PC-3 (cell line): ENCODE measurements at places on chromosomes 1 and 21.

- H3K36me3 ChIP-seq, result no peaks in the 10 kb centered on the region
- no peak for DNase-seq
- no peaks in the 10 kb centered on the region for H3K27me3 ChIP-seq
- H3K4me3 ChIP-seq, result no peak overlapping the region
- no peak overlapping the region for H3K27ac ChIP-seq
Observed at GRCh38 chr1:178934546-178934945, 63.7 kb upstream of the ANGPTL1 start.

- no peak overlapping the region for H3K27ac ChIP-seq
- H3K27me3 ChIP-seq, result no peaks in the 10 kb centered on the region
- DNase-seq, result no peak
Observed at GRCh38 chr1:84385347-84385746, 12.9 kb upstream of the DNASE2B start.

DNA sequence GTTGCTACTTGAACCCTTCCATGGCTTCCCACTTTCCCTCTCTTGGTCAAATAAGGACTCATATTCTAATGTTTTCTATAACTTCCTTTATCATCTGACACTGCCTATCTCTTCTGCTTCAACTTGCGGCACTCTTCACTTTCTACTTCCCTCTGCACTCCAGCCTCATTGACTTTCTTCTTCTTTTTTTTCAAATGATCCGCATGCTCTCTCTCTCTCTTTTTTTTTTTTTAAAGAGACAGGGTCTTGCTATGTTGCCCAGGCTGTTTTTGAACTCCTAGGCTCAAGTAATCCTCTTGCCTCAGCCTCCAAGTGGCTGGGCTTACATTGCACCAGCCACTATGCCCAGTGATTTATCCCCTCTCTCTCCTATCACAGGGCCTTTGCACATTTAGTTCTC, 7.3 kb upstream of the IL10 start:
- H3K4me3 ChIP-seq, result no peak overlapping the region
- peaks cover 28% of the 10 kb centered on the region for H3K27me3 ChIP-seq
- no peak for DNase-seq
- 0 out of 2 replicates have a peak, but pooled peaks cover 4% of the 10 kb centered on the region for H3K4me1 ChIP-seq

DNA sequence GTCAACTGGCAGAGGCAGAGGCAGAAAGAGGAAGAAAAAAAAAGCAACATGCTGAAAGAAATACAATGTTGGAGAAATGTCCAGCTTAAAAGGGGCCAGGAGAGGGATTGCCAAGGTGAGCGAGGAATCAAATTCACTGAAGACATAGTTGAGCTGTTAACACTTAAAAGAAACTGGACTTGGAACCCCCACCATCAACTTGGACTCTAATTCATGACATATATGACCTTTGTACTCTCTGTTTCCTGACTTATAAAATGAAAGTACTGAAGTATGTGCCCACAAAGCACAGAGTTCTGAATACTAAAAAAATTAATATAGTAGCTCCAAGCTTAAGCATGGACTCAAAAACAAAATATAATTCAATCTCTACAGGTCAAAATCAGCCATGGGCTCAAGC, 16.1 kb downstream of the PRR9 start:
- no peak overlapping the region for H3K4me3 ChIP-seq
- peaks cover 44% of the 10 kb centered on the region for H3K27me3 ChIP-seq
- H3K4me1 ChIP-seq, result no peaks in the 10 kb centered on the region
- H3K36me3 ChIP-seq, result no peaks in the 10 kb centered on the region

GRCh38 chr1:22889213-22889827, 83.3 kb downstream of the LACTBL1 start:
- H3K36me3 ChIP-seq, result peaks cover 3% of the 10 kb centered on the region; the same call in 1 of the 2 replicates
